Glomerular endothelial cell (primary cell): ENCODE measurements at places on chromosomes 3 and 15. TPM values are rescaled to one million over a fixed set of nuclear protein-coding genes. Genes with fewer than 3 reads are reported as not detected.

DNA sequence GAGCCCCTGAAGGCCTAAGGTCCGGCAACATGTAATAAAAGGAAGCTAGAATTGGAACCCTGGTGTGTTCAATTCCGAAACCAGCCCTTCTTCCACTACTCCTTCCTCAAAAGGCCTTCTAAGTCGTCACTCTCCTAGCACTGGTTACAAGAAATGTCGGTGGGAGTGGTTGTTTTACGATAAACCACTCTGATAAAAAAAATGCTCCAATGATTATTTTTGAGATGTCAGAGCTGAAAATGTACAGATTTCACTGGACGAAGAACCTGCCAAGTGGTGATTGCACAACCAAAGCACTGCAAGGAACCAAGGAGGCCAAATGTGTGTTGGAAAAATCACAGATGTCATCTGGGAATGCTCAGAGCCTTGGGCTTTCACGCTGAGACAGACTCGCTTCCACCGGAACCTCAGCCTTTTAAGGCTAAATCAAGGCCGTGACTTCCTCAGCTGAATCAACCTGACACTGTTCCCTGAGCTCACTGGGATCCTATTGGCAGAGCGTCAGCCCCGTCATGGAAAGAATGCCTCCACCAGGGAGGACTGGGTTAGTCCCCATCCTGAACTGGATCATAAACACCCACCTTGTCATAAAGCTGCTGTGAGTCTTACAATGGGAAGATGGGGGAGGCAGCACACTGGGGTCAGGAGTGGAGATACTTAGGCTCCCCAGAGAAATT, 108.1 kb upstream of the THBS1 start:
- no peak for DNase-seq

NPTN gene
- total RNA-seq, result 82.1 and 147 TPM in 2 replicates

- DNase-seq, result no peak
Observed at GRCh38 chr3:156957715-156958114, 131.6 kb downstream of the LEKR1 start.

DNA sequence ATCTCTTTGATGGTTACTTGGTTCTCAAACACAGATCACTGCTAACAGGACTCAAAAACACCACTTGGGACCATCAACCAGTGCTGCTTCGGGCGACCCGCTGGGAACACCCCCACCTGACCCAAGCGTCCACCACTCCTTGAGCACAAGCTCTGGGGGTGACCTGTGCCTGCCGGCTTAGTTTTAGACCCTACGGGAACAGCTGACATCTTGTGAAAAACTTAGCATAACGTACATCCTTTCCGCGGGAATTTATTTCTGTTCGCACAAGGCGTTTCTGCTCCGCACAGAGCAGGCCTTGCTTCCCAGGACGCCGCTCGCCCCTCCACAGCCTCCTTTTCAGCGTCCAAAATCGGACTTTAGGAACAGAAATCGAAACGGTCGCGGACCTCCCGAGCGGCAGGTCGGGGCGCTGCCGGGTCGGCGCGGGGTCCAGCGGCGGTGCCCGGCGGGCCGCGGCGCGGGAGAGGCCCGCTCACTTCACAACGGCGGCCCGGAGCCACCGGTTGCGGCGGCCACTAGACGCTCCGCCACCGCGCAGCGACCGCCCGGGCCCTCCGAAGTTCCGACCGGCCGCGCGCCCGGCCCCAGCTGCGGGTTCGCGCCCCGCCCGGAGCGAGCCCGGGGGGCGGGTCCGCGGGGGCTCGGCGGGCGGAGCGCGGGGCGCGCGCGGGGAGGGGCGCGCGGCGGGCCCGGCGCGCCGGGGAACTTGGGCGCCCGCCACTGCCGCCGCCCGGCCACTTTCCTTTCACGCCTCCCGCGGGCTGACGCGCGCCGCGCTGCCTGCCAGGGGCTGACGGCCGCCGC, 959 bp downstream of the SFMBT1 start:
- DNase-seq, result no peak

ANKRD63 gene
- total RNA-seq, result 0.18 TPM in 1 of 2 replicates, not detected in the other

DNA sequence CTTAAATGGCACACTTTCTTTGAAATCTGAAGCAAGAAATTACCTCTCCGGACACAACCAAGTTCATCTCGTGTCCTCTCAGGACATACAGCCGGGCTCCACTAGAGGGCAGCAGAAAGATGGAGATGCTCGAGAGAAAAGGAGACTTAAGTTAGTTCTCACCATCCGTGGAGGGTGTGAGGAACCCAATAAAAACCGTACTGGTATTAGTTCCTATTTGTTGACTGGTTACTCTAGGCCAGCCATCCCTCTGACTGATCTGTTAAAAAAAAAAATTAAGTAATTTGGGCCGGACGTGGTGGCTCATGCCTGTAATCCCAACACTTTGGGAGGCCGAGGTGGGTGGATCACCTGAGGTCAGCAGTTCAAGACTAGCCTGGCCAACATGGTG, 7.9 kb upstream of the CYP11A1 start:
- peak; percentile 65 for DNase-seq

POLQ gene
- 0.68 and 1.6 TPM in 2 replicates for total RNA-seq

C3orf85 gene
- not detected in 2 replicates for total RNA-seq

DNA sequence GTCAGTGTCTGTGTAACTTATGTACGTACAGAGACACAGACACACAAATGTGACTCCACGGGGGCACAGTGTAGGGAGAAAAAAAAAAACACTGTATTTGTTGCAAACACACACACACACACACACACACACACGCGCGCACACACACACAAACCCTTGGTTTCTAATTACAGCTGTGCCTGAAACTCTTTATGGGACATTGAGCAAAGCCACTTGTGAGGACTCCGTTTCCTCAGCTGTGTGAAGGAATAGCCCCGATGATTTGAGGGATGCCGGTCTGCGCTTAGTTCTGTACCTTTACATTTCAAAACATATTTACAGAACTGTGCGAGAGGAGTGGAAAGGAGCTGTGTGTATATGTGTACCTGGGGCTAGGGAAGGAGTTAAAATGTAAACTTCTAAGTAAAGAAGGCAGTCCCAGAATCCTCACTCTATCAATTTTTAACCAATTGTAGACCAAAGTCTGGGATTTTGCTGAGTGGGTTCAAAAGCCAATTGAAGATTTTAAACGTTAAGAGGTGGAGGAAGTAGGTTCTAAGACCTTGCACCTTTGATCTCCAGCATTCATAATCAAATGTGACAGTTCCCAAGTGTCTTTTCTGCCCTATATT, 5.3 kb upstream of the BCL6 start:
- no peak for DNase-seq

DNA sequence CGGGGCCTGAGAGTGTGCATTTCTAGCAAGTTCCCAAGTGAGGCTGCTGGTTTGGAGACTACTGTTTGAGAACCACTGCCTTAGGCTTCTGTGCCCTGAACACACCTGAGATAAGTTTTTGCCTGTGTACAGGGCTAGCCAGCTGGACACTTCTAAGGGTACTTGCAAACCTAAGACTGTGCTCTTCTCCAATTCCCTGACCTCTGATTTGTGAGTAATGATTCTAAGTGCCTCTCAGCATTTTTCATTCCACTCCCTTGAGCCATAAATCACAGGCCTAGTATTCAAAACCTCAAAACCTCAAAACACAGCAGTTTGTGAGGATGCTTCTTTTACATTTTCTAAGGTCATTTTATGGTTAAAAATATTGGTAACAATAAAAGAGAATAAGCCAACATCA, 148.4 kb downstream of the CHST2 start:
- DNase-seq, result no peak

DNA sequence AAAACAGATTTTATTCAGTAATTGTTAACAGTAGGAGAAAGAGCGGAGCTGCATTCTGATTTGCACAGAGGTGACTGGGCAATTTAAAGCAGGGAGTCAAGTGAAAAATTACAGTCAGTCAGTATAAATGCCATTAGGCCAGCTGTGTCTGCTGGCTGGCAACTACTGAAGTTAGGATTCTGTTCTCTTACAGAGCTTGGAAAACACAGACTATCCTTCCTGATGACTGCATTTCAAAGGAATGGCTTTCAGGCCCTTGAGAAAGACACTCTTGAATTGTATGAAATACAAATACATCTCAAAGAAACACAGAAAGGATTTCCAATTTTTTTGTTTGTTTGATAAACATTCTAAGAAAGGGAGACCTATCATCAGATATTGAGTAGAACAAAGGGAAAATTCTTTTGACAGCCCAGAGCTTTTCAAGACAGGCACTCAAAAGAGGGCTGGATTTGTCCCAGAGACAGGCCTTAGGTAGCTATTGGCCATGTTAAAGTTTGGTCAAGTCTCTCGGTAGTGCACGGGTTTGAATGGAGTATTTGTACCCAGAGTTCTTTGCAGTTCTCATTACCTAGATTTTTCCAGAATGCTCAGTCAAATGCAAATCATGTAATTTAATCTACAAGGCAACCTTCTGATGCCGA, 551.2 kb upstream of the CCDC54 start:
- no peak for DNase-seq

DNA sequence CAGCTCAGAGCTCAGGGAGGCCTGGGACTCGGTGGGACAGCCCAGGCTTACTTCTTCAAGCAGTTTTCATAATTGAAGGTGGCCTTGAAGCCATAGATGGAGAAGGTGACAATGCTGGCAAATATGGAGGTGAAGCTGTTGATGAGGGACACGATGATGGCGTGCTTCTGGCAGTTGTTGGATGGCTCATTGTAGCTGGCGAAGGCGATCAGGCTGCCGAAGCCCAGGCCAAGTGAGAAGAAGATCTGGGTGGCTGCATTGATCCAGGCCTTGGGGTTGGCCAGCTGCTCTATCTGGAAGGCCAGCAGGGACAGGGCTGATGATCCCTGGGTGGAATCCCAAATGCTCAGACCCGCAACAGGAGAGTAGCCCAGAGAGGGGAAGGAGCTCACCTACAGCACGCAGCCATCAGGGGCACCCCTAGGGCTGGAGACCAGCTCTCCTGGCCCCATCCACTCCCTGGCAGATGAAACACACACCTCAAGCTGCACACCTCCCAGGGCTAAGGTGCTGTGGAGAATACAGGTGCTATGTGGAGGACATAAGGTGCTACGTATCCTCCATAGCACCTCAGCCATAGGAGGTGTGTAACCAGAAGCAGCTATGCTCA, 25.1 kb downstream of the SLC6A20 start:
- no peak for DNase-seq

DUOXA2 gene
- not detected in 2 replicates for total RNA-seq

CFAP91 gene
- total RNA-seq, result 0.10 and 0.70 TPM in 2 replicates

DNA sequence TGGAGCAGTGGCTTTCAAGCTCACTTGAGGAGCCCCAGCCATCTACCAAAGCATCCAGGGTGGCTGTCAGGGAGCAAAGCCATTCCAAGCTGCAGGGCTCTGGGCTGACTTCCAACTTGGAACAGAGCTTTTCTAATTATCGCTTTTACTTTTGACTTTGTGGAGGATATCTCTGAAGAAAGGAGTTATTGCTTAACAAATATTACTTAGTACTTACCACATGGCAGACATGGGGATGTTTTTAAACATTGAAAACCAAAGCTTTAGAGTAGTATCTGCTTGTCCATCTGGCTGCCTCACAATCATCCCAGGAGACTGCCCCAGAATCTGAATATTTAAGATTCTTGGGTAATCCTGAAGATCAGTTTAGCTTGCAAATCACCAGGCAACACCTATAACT, 8.9 kb downstream of the TAGLN3 start:
- no peak for DNase-seq

POLG gene
- total RNA-seq, result 80.5 and 82.3 TPM in 2 replicates

SLC12A1 gene
- total RNA-seq, result not detected in 2 replicates

DNA sequence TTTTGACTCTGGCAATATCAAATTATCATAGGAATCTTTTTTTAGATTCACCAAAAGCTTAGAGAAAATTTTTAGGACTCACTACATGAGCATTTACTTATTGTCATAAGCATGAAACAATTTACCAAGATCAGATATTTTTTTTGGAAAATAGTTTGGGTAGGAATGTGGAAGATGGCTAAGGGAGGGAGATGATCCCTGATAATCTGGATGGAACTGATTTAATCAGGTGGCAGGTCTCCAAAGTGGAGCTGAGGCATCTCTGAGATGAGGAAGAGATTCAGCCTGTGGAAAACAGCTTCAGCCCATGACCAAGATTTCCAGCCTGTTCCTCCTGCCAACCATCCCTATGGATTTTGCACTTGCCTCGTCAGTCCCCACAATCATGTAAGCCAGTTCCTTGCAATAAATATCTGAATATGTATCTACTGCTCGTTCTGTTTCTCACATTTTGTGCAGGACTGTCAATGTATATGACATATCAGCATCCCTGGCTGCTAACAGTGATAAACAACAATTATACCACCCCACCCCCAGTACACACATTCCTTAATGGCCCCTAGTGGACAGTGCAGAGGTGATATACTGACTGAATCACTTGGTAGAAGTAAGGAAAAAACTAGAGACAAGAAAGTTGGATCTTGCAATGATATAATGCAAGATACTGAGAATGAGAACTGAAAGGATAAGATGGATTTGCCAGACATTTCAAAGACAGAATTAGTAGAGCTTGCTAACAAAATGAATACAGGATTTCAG, 183.8 kb downstream of the NEK10 start:
- no peak for DNase-seq

GRCh38 chr3:17686613-17687012, 55.8 kb downstream of the TBC1D5 start:
- no peak for DNase-seq
